AG04449 (cell line): ENCODE measurements at places on chromosomes 13 and 19.
A peak's percentile ranks its signal among the peaks of the same experiment; 100 is the strongest.

DNA sequence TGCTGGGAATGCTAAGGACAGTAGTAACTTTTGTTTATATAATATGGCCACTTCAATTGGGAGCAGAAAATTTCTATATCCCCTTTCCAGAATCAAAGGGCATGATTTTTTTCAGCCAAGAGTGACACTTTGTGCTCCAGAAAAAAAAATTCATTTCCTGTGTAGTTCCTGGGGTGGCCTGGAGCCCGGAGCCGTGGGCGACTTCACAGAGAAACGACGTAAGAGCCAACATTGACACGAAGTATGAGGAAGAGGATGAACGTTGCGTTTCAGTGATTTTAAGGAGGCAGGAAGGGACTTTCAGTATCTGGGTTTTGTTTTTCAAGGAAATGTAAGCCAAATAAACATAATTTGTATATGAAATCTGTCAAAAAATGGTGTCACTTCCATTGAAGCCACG lies 187.6 kb downstream of the STK24 start:
- DNase-seq = no peak

GRCh38 chr13:100269837-100270236 lies 180.9 kb downstream of the PCCA start:
- peak; percentile 16 for DNase-seq

- DNase-seq = no peak
Measured at GRCh38 chr19:50387176-50387867, 3.2 kb downstream of the POLD1 start.

- DNase-seq = no peak
Measured at GRCh38 chr19:34224996-34225658, 29.2 kb upstream of the GARRE1 start.

- DNase-seq = no peak
Measured at GRCh38 chr19:50258918-50259372, 55.5 kb downstream of the MYH14 start.

DNA sequence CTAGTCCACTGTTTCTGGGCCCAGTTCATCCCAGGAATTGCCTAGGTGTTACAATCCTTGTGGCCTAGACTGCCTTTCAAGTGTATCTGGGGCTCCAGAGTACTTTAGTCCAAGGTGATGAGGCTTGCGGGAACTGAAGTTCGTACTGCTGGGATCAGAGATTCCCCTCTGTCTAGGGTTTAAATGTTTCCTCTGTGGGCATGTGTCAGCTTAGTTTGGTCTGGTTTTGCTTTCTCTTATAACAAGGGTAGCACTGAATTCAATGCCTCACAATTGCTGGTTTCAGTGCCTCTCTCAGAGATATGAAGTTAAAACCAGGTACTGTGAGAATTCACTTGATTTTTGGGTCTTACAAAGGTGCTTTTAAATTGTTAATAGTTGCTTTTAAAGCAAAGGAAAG lies 30.8 kb downstream of the RGCC start:
- DNase-seq = no peak

DNA sequence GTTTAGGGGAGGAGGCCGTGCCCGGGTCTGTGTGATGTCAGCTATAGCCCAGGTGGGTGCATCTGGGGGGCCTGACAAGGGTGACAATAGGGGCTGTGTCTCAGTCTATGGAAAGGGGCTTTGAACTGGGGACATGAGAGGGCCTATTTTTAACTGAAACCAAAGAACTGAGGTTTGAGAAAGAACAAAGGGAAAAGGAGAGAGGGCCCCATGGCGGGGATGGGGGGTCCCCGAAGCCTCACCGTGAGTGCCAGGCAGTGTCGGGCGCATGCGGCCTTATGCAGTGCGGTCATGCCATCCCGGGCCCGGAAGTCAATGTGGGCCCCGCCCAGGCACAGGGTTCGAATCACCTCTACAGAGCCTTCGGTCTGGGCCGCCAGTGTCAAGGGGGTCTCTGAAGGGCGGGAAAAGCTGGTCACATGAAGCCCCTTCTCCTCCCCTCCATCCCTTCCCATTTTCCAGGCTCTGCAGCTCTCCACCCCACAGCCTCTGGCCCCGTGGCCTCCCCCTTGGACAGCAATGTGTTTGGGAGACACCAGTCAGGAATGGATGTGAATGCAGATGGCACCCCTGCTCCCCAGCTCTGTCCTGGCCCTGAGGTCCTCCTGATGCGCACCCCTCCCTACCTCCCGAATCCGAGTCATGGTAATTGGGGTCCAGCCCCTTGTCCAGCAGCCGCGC lies 5.9 kb downstream of the SHANK1 start:
- DNase-seq = no peak

DNA sequence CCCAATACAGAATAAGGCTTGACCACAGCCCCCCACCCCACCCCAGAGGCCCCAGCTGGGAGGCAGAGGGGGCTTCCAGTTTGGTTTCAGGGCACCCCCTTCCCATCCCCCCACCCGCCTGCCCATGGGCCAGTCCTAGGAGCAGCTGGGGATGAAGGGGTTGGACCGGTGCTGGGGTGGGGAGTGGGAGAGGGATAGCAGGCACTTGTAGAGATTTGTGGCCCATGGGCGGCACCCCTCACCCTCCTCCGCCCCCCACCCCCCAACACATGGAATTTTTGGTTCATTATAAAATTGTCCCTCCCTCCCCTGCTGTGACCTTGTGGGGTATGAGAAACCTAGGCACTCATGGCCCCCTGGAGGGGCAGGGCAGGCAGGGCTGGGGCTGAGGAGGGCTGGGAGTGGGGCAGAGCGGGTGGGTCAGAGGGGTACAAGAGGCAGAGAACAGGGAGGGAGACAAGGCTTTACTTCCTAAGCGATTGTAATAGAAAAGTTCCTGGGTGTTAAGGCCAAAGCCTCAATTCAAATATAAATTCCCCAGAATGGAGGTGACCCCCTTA lies 5.3 kb upstream of the GSK3A start:
- no peak for DNase-seq

- DNase-seq = peak; percentile 44
Measured at GRCh38 chr19:20503476-20503875, 62.1 kb downstream of the ZNF737 start.

- no peak for DNase-seq
Measured at GRCh38 chr19:51294211-51294976, 17.1 kb upstream of the IGLON5 start.

DNA sequence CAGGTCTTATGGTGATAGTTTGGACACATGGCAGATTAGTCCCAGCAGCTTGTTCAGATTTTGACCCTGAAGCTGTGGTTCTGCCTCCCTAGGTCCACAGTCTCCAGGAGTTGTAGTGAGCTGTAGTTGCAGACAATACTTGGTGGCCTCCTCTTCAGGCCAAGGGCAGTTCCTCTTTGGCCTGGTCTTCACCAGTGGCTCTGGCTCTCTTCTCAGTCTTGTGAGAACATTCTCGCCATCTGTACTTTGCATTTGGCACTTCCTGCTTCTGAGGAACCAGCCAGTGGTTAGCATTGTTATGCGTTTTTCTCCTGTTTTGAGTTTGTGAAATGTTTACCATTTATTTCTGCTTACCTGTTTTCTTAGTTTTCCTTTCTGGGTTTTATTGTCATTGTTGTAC lies 40.7 kb downstream of the PCCA start:
- DNase-seq = no peak

DNA sequence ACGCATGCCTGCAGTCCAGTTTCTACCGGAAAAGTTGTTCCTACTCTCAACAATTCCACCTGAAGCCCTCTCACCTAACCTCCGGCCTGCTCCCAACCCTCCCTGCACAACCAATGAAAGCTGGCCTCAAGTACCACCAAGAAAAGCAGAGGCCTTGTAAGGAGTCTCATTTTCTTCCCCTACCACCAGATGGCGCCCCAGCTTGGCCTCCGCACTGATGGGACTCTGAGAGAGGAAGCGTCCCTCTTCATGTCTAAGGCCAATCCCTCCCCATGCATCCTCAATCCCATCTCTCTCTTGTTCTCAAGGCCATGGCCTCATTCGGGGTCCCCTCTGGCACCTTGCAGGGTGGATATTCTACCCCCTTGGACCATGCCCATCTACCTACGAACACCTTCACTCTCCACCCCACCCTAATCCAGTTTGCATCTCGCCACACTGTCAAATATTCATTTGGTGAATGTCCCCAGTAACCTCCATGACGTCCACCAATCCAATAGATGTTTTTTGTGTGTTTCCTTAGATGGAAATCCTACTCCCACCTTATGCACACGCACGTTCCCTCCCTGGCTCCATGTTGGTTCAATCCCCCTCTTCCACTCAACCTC lies 412.8 kb downstream of the ZNF536 start:
- DNase-seq = no peak

- peak; percentile 19 for DNase-seq
Measured at GRCh38 chr19:2391118-2391725, 31.2 kb downstream of the TMPRSS9 start.

DNA sequence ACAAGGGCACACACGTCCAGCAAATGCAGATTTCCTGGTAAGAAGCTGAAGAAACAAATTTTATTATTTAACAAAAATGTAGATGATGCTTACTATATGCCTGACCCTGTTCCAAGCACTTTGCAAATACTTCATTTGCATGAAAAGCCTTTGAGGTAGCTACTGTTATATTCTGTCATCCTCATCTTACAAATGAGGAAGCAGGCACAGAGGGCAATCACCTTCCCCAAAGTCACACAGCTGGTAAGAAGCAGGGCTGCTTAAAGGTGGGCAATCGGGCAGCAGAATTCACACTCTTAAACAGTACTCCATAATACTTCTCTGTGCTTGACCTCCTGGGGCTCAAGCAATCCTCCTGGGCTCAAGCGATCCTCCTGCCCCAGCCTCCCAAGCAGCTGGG lies 18.3 kb upstream of the PNMA8C start:
- no peak for DNase-seq

GRCh38 chr19:1489463-1490310 lies 463 bp downstream of the PCSK4 start:
- DNase-seq = no peak

DNA sequence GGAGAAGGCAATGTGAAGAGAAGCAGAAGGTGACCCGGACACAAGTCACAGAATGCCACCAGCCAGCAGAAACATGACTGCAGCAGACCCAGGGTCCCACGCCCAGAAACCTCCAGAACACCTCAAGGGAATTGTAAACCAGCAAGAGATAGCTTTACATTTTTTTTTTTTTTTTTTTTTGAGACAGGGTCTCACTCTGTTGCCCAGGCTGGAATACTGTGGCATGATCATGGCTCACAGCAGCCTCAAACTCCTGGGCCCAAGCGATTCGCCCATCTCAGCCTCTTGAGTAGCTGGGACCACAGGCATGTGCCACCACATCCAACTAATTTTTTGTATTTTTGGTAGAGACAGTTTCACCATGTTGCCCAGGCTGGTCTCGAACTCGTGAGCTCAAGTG lies 10.5 kb upstream of the CEACAM20 start:
- DNase-seq = no peak

- DNase-seq = no peak
Measured at GRCh38 chr19:41356984-41357739, 3.4 kb upstream of the TGFB1 start.

GRCh38 chr13:77425705-77426104 lies 98.8 kb upstream of the MYCBP2 start:
- DNase-seq = no peak

DNA sequence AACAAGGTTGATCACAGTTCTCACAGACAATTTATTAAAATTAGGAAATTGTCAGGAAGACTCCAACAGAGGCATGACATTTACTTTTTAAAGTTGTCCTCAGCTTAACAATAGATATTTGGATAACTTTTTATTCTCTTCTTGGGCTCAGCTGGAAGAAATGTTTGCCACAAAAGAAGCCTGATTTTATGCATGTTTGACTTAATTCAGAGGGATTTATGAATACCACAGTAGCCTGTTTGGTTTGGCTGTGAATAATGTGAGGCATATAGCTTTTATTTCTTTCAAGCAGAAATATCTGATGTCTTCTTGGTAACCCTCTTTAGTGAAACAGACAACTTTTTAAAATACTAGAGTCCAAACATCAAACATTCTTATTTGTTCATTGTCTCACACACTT lies 1464.5 kb upstream of the SLC10A2 start:
- DNase-seq = no peak

DNA sequence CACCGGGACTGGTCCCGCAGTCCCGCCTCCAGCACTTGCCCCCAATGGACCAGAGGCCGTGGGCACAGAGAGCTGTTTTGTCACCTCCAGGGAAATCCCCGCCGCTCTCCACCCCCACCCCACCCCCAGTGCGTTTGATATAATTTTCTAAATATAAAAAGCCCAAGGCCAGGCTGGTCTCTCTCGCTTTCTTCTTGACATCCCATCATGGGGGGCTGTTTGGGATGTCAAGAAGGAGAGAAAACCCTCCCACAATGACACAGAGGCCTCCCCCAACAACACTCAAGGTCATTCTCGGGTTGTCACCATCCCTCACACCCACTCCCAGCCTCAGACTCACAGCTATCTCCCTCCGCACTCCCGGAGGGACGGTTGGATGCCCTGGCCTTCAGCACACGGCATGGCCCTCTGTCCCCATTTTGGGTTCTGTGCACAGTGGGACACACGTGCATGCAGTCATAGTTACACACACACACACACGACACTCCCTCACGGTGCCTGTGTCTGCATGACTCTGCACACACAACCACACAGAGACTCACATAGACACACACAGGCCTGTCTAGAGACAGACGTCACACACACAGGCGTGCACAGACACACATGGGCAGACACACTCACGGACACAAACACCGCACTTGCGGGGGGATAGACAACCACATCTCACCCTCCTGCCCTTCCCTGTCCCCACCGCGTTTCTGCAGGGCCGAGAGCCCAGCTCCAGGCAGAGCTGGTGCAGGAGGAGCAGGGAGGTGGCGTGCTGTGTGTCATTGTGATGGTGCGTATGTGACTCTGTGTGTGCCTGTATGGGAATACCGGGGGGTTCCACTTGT lies 4.8 kb upstream of the NFIC start:
- no peak for DNase-seq

DNA sequence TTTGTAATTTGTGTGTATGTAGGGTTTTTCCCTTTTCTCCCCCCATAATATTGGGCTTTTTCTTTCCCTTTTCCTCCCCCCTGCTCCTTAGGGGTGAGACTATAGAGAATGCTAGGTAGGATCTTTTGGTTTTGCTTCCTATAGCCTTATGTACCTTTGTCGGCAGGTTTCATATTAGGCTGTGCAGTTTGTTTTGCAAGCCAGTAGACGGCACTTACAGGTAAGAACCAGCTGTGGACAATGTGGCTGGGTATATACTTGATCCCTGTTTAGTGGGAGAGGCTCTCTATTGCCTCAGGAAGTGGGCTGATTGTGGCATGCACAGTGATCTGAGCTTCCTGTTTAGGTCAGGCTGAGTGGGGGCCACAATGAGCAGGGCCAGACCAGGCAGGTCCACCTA lies 359.2 kb upstream of the OBI1 start:
- DNase-seq = no peak

GRCh38 chr13:112956571-112957294 lies 12.3 kb upstream of the MCF2L start:
- DNase-seq = no peak

DNA sequence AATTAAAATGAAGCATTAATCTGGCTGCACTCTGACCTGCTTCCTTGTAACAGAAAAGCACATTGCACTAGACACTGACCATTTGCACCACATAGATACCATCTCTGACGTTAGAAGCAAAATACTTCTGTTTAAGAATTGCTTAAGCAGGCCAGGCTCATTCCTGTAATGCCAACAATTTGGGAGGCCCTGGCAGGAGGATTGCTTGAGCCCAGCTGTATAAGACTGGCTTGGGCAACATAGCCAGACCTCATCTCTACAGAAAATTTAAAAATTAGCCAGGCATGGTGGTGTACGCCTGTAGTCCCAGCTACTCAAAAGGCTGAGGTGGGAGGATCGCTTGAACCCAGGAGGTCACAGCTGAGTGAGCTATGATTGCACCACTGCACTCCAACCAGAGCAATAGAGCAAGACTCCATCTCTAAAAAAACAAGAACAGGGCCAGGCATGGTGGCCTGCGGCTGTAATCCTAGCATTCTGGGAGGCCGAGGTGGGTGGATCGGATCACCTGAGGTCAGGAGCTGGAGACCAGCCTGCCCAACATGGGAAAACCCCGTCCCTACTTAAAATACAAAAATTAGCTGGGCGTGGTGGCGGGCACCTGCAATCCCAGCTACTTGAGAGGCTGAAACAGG lies 7.0 kb upstream of the TLE6 start:
- no peak for DNase-seq
